ENCODE measurements at places on chromosomes 3 and 15.

DNA sequence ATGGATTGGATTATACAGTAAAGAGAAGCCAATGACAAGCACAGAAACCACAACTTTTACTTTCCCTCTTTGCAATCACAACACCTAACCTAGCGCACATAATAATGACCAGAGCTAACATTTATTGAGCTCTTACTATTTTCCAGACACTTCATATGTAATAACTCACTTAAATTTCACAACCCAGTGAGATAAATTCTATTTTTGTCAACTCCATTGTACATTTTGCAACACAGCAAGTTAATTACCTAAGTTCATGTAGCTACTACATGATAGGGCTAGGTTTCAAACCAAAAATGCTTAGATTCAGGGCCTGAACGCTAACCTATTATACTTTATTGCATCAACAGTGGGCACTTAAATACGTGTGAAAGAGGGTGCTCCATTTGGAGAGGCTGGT lies 89.5 kb downstream of the GADL1 start:
- no peak for DNase-seq

- no peak for DNase-seq
Observed at GRCh38 chr15:45148076-45149059, 18.6 kb downstream of the DUOX1 start.

GRCh38 chr15:101115393-101115785 lies 136.5 kb downstream of the CHSY1 start:
- DNase-seq = no peak

DNA sequence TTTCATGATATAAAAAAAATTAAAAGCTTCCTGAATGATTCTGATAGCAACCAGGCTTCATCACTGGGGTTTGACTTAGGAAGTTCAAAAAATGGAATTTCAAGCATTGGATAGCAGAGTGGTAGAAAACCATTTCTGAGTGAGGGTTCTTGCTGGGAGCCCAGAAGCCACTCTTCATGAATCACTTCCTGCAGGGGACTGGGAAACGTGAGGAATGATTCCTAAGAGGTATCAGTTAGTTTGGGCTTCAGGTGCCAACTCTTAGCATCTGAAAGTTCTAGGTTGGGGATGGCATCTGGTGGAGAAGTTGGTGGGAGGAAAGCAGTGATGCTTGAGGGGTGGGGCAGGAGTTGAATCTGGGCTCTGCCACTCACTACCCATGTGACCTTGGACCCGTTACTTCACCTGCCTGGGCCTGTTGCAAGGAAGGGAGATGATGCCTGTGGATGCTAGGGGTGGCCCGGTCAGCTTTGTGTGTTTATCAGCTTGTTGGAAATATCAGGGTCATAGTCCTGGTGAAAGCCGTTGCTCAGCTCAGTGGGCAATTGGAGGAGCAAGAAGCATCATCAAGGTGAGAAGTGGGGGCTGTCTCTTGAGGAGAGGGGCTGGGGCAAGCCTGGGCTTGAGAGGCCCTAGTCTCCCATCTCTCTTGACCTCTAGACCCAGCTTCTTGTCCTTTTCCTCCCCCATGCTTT lies 37.0 kb upstream of the TNFAIP8L3 start:
- DNase-seq = no peak

DNA sequence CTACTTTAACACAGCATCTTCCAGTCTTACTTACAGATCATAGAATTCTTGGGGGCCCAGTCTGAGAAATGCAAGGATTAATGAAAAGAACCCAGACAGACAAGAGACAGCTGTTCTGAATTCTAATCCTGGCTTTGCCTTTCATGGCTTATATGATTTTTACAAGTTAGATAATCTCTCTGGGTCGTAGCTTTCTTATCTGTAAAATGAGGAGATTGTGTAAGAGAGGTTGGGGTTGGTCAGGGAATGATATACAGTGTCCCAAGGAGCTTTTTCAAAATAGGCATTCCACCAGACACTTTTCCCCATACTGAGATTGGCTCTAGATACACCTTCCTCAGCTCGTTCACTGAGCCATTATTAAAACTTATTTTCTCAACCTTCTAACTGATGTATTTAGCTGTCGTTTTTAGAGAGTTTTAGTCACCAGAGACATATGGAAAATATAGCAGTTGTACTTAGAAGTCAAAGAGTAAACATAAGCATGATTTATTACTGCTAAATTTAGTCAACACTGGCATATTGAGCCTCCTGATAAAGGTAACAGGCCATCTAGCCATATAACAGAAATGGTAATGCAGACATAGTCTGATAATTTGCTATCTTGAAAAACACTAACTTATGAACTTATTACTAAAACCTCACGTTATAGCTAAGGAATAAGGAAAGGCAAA lies 163.0 kb upstream of the MLF1 start:
- DNase-seq = no peak

Data from stromal cell of bone marrow (primary cell).